ENCODE measurements at places on chromosomes 5 and 9. TPM values are rescaled to one million over a fixed set of nuclear protein-coding genes. Genes with fewer than 3 reads are reported as not detected.

- H3K4me3 ChIP-seq, result no peak overlapping the region
- no peaks in the 10 kb centered on the region for H3K36me3 ChIP-seq
- H3K4me1 ChIP-seq, result no peaks in the 10 kb centered on the region
- no peak overlapping the region for H3K27ac ChIP-seq
- H3K27me3 ChIP-seq, result no peaks in the 10 kb centered on the region
- DNase-seq, result no peak
Measured at GRCh38 chr5:32612134-32612888, 27.0 kb downstream of the SUB1 start.

DNA sequence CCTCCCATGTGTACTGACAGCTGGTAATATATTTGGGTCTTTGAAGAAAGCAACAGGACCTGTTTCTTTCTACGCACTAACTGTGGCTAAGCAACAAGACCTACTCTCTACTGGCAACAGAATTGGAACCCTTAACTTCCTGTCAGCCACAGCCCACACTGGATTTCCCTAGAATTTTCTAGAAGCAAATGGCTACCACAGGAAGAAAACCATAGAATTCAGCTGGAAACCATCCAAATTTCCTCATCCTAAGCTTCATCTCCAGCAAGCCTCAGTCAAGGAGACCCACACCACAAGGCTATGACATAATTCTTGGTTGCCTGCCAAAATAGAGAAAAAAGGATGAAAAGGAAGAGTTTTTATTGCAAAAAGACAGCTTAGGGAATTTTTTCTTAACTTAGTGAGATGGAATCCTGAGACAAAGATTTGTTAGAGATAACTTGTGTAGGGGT lies 171.8 kb upstream of the TNC start:
- no peak for DNase-seq
- no peaks in the 10 kb centered on the region for H3K27me3 ChIP-seq
- no peaks in the 10 kb centered on the region for H3K36me3 ChIP-seq
- no peak overlapping the region for H3K27ac ChIP-seq
- H3K4me1 ChIP-seq, result peaks cover 8% of the 10 kb centered on the region

GRCh38 chr9:18544456-18544855 lies 70.5 kb downstream of the ADAMTSL1 start:
- no peaks in the 10 kb centered on the region for H3K4me1 ChIP-seq
- H3K27me3 ChIP-seq, result no peaks in the 10 kb centered on the region
- H3K36me3 ChIP-seq, result no peaks in the 10 kb centered on the region
- no peak for DNase-seq
- no peak overlapping the region for H3K4me3 ChIP-seq
- no peak overlapping the region for H3K27ac ChIP-seq

DNA sequence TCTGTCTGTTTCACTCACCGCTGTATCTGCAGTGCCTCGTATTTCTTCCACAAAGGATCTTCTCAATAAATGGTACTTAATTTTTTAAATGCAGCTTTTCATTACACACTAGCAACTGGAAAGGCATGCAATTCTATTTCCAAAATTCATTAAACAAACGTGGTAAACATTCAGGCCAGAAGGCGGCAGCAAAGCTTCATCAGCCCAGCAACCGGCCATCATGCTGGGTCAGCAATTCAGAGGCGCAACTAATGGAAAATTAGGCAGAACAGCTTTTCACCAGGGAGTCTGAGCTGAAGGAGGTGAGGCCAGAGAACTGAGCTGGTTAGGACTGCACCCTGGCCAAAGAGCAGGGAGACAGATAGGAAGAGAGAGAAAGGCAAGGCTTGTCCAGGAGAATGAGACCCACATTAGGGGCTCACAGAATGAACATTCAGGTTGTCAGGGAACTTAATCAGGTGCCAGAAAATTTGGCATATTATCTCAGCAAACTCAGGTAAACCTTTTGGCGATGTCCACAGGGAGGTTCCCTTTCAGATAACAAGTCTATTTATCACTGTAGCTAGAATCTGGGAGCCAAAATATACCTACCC lies 17.7 kb upstream of the RNF180 start:
- no peaks in the 10 kb centered on the region for H3K36me3 ChIP-seq
- H3K4me3 ChIP-seq, result no peak overlapping the region
- DNase-seq, result peak; percentile 61
- H3K27me3 ChIP-seq, result no peaks in the 10 kb centered on the region
- no peaks in the 10 kb centered on the region for H3K4me1 ChIP-seq

GRCh38 chr9:112487799-112488340 lies 1.2 kb downstream of the KIAA1958 start:
- H3K27me3 ChIP-seq, result no peaks in the 10 kb centered on the region
- no peak overlapping the region for H3K27ac ChIP-seq
- H3K4me3 ChIP-seq, result peak overlapping the region; percentile 99
- H3K36me3 ChIP-seq, result peaks cover 10% of the 10 kb centered on the region
- peaks cover 2% of the 10 kb centered on the region for H3K4me1 ChIP-seq
- no peak for DNase-seq

DNA sequence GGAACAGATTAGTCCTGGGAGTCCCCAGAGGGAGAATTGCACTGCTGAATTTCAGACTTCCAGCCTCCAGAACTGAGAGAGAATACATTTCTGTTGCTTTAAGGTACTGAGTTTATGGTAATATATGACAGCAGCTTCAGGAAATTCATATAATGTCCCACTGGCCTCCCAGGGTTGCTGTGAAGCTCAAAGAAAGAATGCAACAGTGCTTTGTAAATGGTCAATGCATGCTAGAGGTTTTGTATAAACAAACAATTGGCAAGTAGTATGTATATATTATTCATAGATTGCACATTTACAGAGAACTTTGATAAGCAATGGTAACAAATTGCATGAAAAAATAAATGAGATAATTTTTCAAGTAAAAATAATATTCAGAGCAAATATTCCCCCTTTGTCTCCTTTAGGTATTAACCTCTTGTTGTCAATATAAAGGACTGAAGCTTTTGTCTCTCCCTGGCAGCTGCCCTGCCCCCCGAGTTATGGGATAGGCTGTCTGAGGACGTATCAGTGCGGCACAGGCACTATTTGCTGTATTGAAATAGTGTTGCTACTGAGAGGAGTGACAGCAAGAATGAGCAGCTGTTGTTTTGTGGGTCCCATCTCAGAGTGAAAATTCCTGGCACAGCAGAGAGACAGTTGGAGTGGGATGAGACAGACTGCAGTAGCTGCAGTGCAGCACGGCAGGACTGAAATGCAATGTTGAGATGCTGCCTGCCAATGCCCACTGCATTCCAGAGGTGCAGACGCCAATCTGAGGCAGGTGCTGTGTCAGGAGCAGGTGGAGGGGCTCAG lies 194.2 kb upstream of the GLRA1 start:
- H3K27me3 ChIP-seq, result no peaks in the 10 kb centered on the region
- no peaks in the 10 kb centered on the region for H3K36me3 ChIP-seq
- H3K4me3 ChIP-seq, result no peak overlapping the region
- H3K4me1 ChIP-seq, result no peaks in the 10 kb centered on the region

- DNase-seq, result no peak
- H3K27ac ChIP-seq, result no peak overlapping the region
- no peaks in the 10 kb centered on the region for H3K4me1 ChIP-seq
- peaks cover 74% of the 10 kb centered on the region for H3K36me3 ChIP-seq
Measured at GRCh38 chr5:109823597-109823996, 133.9 kb downstream of the MAN2A1 start.

- DNase-seq, result no peak
- no peak overlapping the region for H3K4me3 ChIP-seq
- no peaks in the 10 kb centered on the region for H3K27me3 ChIP-seq
- no peaks in the 10 kb centered on the region for H3K36me3 ChIP-seq
- no peaks in the 10 kb centered on the region for H3K4me1 ChIP-seq
Measured at GRCh38 chr9:115373000-115373709, 255.2 kb upstream of the TNC start.

Gene POU5F2
- total RNA-seq, result 0.22 TPM

Gene PCDH12
- total RNA-seq, result not detected

Gene QRFP
- total RNA-seq, result not detected

Gene DNAJB5
- total RNA-seq, result 38.9 TPM

All from H9 (cell line).